Activated CD8-positive, alpha-beta memory T cell treated with anti-CD3 and anti-CD28 coated beads, Interleukin-2, amount 10 ng/mL, durations not matched to agents 7 days and 5 days (primary cell): ENCODE measurements at places on chromosomes 3 and 15.

DNA sequence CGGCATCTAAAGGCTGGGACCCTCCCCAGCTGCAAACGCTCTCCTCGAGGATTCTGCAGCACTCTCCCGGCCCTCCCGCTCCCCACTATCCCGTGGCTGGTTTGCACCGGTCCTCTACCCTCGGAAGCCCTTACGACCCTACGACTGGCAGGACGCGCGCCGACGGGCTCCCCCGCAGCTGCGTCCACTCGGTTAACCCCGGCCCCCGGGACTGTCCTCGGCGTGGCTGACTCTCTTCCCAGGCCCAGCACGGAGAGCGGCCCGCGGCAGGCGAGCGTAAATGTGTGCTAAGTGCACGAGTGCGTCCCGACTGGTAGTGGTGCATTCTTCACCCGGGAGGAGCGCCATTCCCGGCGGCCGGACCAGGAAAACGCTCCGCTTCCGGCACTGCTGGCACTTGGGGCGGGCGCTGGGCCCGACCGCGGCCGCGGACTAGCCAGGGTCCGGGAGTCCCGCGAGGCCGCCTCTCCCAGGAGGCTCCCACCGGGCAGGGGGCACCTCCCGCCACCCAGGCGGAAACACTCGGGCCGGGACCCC is 508 bp downstream of the GORASP1 start:
- peak overlapping the region; percentile 56 for H3K27ac ChIP-seq
- peak overlapping the region; percentile 80 for H3K4me3 ChIP-seq
- H3K36me3 ChIP-seq, result peaks cover 3% of the 10 kb centered on the region
- peaks cover 41% of the 10 kb centered on the region for H3K4me1 ChIP-seq
- DNase-seq, result no peak

DNA sequence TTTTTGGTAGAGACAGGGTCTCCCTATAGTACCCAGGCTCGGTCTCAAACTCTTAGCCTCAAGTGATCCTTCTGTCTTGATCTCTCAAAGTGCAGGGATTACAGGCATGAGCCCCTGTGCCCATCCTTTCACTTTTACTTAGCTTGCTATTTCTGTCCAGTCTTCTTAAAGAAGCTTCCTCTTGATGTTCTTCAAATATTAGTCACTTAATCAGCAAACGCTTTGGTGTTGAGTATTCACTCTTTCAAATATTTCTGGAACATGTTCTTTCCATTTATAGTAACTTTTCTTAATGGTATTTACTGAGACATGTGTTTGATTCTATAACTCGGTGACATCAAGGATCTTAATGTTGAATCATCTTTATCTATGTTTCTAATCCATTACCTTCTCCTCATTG is 122.1 kb downstream of the CNTN6 start:
- no peak for DNase-seq
- no peaks in the 10 kb centered on the region for H3K4me1 ChIP-seq
- H3K27me3 ChIP-seq, result no peaks in the 10 kb centered on the region
- no peak overlapping the region for H3K4me3 ChIP-seq
- no peak overlapping the region for H3K27ac ChIP-seq

DNA sequence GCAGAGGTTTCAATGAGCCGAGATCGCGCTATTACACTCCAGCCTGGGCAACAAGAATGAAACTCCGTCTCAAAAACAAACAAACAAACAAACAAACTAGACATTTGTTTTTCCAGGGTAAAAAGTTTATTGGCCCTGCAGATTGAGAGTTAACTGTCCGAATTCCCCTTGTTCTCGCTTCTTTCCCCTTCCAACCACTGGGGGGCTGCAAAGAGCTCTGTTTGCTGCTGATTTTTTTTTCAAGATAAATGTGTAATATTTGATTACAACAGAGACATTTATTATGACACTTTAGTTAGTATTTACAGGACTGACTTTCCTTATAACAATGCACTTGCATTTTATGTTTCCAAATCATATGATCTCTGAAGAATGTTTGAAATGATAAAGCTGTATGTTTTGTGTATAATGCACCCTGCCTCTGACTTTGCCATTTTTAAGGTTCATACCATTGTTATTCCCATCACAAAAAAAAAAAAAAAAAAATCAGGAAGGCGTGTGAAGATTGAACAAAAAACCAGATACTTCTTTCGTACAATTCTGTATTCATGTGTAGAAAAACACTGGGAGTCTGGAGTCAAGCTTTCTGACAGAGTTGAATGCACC is 2.8 kb downstream of the CLSTN2 start:
- no peak overlapping the region for H3K27ac ChIP-seq
- H3K27me3 ChIP-seq, result peaks cover 53% of the 10 kb centered on the region
- H3K4me3 ChIP-seq, result no peak overlapping the region
- no peaks in the 10 kb centered on the region for H3K36me3 ChIP-seq

DNA sequence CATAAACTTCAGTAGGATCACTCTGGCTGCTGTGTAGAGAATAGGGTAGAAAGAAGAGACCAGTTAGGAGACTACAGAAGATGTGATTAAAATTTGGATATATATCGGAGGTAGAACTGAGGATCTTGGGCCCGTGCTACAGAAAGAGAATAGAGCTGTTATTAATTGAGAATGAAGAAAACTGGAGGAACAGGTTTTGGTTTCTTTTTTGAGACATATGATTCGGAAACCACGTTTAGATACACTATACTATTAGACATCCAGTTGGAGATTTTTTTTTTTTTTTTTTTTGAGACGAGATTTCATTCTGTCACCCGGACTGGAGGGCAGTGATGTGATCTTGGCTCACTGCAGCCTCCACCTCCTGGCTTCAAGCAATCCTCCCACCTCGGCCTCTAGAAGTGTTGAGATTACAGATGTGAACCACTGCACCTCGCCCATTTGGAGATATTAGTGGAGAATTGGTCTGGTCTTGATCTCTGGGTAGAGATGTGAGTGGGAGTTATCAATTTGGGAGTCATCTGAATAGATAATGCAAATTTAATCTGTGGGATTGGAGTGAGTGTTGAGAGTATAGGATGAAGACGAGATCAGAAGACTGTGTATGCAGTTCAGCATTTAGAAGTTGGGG is 50.9 kb downstream of the TCF12 start:
- peaks cover 25% of the 10 kb centered on the region for H3K4me1 ChIP-seq
- H3K4me3 ChIP-seq, result no peak overlapping the region
- H3K27ac ChIP-seq, result no peak overlapping the region
- peaks cover 7% of the 10 kb centered on the region for H3K36me3 ChIP-seq
- H3K27me3 ChIP-seq, result no peaks in the 10 kb centered on the region

- peak overlapping the region; percentile 60 for H3K4me3 ChIP-seq
- peaks cover 32% of the 10 kb centered on the region for H3K36me3 ChIP-seq
- no peak overlapping the region for H3K27ac ChIP-seq
- peaks cover 32% of the 10 kb centered on the region for H3K4me1 ChIP-seq
- no peaks in the 10 kb centered on the region for H3K27me3 ChIP-seq
These were observed 18.7 kb downstream of the ZNF148 start for GRCh38 chr3:125356140-125357026.

- H3K36me3 ChIP-seq, result peaks cover 8% of the 10 kb centered on the region
- no peak for DNase-seq
- H3K4me1 ChIP-seq, result no peaks in the 10 kb centered on the region
- H3K27ac ChIP-seq, result no peak overlapping the region
- H3K27me3 ChIP-seq, result no peaks in the 10 kb centered on the region
These were observed 63.1 kb downstream of the SERP1 start for GRCh38 chr3:150483226-150483625.

DNA sequence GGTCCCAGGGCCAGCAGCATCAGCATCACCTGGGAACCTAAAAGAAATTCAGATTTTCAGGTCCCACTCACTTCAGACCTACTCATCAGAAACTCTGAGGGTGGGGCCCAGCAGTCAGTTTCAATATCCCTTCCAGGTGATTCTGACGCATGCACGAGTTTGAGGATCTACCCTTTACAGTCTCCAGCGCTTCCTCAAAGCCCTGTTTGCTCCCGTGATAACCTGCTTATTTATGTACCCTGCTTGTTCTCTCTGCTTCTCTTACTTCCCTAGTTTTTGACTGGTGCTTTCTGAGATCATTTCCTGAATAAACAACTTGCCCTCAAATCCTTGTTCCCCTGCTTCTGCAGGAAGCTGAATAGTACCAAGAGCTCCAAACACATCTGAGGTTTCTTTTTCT is 245.3 kb downstream of the ZNF621 start:
- H3K36me3 ChIP-seq, result no peaks in the 10 kb centered on the region
- H3K4me1 ChIP-seq, result peaks cover 2% of the 10 kb centered on the region
- DNase-seq, result no peak
- no peak overlapping the region for H3K27ac ChIP-seq

DNA sequence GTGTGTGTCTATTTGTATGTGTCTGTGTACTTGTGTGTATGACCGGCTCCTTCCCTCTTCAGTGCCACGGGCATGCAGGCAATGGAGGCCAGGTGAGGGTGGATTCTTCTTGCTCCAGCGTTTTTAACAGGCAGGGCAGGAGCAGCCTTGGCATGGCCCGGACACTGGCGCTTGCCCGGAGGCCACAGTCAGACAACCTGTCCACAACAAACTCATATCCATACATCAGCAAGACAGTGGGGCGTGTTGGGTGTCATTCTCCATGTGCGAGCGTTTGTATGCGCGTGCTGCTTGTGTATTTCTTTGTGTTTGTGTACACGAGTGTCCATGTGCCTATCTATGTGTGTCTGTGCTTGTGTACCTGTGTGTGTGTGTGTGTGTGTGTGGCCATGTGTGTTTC is 29.8 kb downstream of the PTH1R start:
- no peak overlapping the region for H3K4me3 ChIP-seq
- H3K27me3 ChIP-seq, result no peaks in the 10 kb centered on the region
- no peak overlapping the region for H3K27ac ChIP-seq
- peaks cover 1% of the 10 kb centered on the region for H3K36me3 ChIP-seq

- peaks cover 37% of the 10 kb centered on the region for H3K27me3 ChIP-seq
- no peak overlapping the region for H3K27ac ChIP-seq
- no peak for DNase-seq
- no peak overlapping the region for H3K4me3 ChIP-seq
These were observed 61.0 kb upstream of the CSTA start for GRCh38 chr3:122263974-122264588.

DNA sequence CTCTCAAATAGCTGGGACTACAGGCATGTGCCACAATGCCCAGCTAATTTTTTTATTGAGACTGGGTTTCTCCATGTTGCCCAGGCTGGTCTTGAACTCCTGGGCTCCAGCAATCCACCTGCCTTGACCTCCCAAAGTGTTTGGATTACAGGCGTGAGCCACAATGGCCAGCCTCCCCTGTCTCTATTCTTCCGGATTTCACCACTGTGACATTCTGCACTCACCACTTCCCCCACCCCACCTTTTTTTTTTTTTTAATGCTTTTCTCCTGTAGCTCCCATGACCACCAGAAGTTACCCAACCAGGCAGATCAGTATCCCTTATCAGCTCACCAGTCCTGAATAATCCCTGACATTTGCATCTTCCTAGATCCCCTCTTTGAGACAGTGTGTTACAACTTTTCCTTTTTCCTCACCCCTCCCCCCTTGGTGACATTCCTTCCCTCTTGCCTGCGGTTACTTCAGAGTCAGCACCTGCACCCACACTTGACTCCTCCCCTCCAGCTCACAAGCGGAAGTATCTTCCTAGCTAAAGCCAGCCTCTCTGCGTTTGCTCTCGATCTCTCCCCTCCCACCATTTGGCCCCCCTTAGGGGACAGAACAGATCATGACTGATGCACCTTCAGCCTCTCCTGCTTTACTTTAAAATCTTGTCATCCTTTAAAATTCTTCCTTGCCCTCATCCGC is 13.5 kb upstream of the ZNF592 start:
- peak; percentile 89 for DNase-seq
- H3K27me3 ChIP-seq, result no peaks in the 10 kb centered on the region
- H3K4me3 ChIP-seq, result peak overlapping the region; percentile 63
- peak overlapping the region; percentile 98 for H3K27ac ChIP-seq

DNA sequence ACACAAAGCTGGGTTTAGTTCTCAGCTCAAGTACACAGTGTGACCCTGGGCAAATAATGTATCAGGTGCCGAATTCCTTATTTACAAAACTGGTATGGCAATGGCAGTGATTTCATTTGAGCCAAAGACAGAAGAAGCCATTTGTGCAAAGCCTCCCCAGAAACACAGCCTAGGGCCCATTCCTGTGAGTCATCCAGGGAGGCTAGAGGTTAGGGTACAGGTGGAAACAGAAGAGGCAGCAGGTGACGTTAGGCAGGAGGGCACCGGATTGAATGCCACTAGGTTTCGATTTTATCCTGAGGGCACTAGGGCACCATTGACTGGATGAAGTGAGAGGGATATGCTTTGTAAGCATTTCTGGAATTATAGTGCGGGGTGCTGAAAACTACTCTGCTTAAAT is 766.9 kb upstream of the NR2F2 start:
- DNase-seq, result no peak
- H3K27me3 ChIP-seq, result peaks cover 6% of the 10 kb centered on the region
- H3K27ac ChIP-seq, result no peak overlapping the region
- H3K4me1 ChIP-seq, result no peaks in the 10 kb centered on the region
- H3K4me3 ChIP-seq, result no peak overlapping the region
- H3K36me3 ChIP-seq, result no peaks in the 10 kb centered on the region
